ENCODE measurements at places on chromosomes 3 and 15.

DNA sequence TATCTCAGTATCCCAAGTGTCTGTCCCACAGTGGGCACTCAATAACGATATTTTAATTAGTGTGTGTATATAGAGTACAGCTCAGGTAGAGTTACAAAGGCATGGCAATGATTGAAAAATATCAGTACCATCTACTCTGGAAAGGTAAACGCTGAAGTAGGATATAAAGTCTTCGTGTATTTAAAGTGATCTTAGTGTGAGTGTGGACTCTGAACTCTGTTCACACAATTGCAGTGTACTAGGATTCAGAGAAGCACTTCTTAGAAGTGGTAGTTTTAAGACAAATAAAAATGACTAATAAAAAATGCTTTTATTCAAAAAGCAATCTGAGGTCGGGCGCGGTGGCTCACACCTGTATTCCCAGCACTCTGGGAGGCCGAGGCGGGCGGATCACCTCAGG, 62.9 kb upstream of the RAP2B start:
- DNase-seq = no peak

DNA sequence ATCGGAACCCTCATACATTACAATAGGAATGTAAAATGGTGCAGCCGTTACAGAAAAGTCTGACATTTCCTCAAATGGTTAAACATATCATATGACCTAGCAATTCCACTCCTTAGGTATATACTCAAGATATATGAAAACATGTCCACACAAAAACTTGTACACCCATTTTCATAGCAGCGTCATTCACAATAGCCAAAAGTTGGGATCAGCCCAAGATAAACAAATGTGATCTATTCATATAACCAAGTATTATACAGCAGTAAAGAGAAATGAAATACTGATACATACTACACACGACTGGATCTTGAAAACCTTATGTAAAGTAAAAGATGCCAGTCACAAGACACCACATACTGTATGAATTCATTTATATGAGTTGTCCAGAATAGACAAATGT, 102.4 kb downstream of the MSL2 start:
- DNase-seq = no peak

- no peak for DNase-seq
Observed at GRCh38 chr3:39126532-39127071, 19.1 kb downstream of the TTC21A start.

- no peak for DNase-seq
Observed at GRCh38 chr3:137987723-137988122, 22.2 kb upstream of the CLDN18 start.

DNA sequence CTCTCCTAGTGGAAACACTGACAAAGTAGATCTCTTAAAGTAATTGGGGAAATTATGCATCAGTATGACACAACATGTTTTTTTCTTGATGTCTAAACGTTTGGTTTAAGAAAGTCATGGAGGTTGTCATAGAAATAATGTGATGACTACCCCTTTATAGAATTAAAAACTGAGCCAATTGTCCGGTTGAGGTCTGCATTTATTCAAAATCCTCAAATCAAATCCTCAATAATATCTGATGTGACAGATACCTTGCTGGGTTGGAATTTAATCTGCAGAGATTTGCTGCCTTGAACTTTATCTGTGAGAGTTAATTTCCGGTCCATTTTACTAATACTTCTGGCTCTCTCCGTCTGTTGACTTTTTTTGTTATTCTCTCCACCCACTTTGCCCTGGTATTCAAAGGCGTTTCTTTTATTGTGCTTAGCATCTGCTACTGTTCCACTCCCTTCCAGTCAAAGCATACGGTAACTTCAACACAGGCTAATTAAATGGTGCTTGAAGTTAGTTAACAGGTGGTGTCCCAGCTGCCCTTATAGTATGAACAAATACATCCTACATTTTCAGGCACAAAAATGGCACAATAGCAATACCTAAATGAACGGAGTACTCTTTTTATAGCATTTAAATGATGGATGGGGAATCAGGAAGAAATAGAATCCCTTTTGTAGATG, 628.3 kb downstream of the ROBO1 start:
- no peak for DNase-seq

Data from stimulated activated CD4-positive, alpha-beta T cell treated with anti-CD3 and anti-CD28 coated beads, Interleukin-4, amount 100 ng/mL, for 4 hours (primary cell).